ENCODE measurements at places on chromosomes 4 and X.

DNA sequence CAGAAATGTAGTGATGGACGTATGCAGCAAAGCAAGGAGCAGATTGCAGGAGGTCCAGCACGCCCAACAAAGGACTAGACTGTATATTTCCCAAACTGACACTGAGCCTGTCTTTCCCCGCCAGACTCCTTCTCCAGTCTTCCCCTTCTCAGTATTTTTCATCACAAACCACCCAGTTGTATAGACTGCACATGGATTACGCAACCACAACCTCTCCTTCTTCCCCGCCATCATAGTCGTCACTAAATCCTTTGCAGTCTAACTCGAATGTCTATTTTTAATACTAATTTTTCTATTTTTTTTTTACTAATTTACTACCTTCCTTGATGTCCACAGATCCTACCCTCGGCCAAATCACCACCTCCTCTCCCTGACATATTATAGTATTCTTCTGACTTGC is 105.4 kb downstream of the MTNR1A start:
- DNase-seq = no peak

GRCh38 chr4:119628281-119629141 is at the start of gene PDE5A:
Gene PDE5A, minus strand, starts transcription at chr4:119628804. Its CDS starts 133 bp downstream, at chr4:119628671.
- DNase-seq = peak; percentile 86

DNA sequence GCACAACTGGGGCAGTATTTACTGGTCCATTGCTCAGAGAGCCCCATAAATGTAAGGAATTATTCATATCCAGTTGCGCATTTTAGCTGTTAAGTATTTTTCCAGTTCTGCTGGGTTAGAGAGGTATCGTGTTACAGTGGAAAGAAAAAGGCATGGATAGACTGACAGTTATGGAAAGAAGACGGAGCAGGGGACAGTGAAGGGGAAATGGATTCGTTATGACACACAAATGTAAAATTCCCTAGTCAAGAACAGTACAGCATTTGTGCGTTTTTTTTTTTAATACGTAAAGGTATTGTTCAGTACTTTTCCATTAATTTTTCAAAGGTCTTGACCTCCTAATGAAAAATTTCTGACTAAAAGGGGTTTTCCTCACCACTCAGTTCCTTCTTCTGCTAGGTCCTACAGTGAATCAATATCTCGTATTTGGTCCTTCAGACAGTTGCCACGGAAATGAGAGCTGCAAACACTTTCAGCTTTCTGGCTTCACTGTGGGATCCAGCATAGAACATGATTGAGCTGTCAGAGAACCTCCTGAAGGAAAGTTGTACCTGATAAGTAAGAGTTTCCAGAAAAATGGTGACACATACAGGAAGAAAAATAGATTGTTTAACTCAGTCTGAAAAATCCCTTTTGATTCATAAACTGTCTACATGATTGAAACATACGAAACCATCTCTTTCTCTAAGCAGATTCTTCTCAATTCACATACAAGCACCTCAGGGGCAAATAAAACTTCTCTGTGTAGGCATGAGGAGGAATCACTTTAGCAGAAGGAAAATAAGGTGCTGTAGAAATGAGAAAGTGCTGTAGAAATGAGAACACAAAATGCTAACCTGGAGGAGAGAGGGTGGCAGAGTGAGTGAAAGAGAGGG is 21.8 kb upstream of the BBS12 start:
- peak; percentile 68 for DNase-seq

DNA sequence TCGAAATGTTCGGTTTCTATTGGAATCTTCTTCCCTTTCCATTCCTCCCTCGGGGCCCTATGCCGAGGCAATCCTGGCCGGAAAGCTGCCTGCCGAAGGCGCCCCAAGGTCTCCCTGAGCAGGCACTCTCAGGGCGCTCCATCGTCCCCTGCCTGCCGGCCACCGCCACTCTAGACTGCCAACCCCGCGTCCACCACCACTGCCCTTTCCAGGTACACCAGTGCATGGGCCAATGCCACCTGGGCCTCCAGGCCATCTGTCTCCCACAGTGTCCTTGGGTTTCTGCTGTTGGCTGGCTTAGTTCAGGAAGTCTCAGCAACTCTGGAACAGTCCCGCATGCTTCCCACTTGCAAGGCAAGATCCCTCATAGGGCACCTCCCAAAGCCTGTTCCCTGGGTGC is 14.6 kb downstream of the CTAG1A start:
- no peak for DNase-seq

GRCh38 chr4:108651014-108651791 is 804 bp downstream of the OSTC start:
- no peak for DNase-seq

DNA sequence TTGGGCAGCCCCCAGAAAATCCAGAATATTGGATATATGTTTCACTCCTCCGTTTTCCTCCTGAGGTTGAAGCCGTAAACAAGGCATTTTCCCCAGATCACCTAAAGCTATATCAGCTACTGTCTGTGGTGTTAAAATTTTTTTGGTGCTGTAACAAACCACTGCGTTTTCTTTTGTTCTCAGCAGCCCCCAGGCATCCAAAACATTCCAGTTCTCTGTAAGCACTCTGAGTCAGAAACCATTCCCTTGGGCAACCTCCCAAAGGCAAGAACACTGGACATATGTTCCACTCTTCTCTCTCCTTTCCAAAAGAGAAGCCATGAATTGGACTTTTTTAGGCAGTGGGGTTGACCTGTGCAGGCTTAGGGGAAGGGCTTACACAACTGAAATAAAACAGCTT is 310.9 kb downstream of the MID1IP1 start:
- DNase-seq = no peak

DNA sequence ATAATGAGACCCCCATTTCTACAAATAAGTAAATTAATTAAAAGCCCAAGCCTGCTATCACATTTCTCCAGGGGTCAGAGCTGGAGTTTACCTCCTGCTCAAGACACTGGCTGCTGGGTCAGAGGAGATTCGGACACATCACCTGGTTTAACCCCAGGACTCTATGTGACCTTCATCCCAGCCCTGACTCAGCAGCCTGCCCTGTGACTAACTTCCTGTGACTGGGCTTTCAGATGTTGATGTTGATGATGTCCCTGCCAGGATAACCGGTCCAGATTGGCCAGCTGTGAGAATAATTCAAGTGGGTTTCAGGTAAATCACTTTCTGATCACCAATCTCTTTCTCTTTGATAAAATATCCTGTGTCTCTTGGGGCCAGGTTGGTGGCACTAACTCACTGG is 102.4 kb upstream of the MAML3 start:
- DNase-seq = no peak

DNA sequence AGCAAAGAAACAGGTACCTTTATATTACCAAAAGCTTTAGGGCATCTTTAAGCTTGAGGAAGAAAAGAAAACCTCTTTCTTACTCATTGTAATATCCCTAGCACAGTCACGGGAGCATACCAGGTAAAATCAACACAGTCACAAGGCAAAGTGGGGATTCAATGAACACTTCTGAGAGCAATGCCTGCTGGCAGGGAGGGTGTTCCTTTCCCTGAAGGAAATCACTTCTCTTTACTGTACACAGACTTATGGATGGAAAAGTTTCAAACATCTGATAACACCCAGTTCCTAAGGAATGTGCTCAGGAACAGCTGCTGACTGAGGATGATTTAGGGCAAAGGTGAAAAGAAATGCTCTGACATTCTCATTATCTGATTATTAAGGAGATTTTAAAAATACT is 94.8 kb downstream of the MAML3 start:
- DNase-seq = no peak

DNA sequence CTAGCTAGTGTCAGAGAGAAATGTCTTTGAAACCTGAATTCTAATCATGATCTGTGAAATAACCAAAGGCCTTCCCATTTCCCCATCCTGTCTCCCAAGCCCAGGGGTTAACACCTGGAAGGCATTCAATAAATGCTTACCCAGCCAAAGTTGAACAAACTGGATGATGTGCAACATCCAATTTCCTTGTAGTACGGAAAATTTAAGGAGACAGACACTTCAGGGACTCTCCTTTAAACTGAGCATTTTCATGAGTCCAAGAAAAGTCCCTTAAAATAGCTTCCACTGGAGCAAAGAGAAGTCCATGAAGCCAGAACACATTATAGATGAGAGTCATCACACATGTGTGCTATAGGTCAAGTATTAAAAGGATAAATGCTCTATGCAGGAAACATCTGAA is 271.2 kb downstream of the RAB28 start:
- no peak for DNase-seq

- DNase-seq = no peak
Observed at GRCh38 chr4:128371001-128371777, 83.6 kb upstream of the PGRMC2 start.

DNA sequence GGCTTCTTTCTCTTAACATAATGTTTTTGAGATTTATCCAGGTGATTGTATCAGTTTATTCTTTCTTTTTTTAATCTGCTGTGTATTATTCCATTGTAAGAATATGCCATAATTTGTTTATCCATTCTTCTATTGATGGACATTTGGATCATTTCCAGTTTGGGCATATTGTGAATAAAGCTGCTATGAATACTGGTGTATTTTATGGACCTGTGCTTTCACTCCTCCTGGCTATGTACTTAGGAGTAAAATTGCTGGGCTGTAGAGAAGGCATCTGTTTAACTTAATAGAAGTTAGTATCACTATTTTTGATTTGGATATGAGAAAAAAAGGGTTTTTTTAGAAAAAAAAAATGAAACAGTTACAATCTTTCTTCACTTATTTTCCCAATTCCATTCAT is 50.0 kb upstream of the FAM9C start:
- no peak for DNase-seq

- DNase-seq = no peak
Observed at GRCh38 chr4:88002786-88003185, 4.6 kb upstream of the PKD2 start.

DNA sequence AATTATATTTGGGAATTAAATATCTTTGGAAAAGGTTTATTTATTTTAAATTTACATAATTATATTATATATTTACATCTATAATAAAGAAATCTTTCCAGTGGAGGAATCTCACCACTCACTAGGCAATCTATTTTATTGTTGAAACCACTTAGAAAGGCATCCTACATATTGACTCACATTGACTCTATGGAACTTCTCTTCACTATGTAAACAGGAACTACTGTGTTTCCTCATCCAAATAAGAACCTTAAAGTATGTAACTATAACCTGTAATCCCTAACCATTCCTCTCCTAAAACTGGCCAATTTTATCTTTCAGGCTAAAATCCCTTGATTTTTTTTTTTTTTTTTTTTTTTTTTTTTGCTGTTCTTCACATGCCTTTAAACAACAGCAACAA is 268.7 kb downstream of the MAPK10 start:
- DNase-seq = no peak

- DNase-seq = no peak
Observed at GRCh38 chr4:87251106-87251505, 30.7 kb upstream of the KLHL8 start.

- no peak for DNase-seq
Observed at GRCh38 chrX:111567542-111568255, 56.3 kb downstream of the SERTM2 start.

DNA sequence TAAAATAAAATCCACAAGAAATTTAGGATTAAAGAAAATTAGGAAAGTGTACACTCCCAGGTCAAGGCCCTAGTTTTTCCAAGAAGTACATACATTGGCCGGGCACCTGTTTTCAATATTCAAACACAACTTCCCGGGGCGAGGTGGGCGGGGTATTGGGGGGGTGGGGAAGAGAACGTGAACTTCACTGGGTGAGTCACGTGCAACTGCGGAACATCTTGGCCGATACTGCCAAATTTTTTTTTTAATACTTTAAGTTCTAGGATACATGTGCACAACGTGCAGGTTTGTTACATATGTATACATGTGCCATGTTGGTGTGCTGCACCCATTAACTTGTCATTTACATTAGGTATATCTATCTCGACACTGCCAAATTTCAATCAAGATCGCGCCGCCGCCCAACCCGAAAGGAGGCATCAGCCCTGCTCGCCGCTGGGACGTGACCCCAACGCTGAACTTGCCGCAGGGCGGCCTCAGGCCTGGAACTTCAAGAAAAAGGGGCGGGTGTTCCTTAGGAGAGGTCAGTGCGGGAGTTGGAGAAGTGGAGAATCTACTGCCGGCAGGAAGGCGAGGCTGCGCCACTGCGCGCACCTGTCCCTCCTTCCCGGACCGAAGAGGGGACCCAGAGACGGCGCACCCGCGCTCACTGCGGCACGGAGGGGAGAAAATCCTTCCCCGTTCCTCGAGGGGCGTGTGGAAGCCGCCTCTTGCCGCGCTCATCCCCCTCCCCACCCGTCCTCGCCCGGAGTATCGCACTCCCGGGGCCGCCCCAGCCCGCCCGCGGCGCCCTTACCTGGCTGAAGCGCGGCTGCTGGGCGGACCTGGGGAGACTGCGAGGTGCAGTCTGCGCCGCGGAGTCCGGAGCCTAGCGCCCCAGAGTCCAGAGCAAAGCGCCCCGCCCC is at the start of gene TEC:
Gene TEC, minus strand, starts transcription at position 883 of the 905 bp plus-strand sequence. CDS start 41,224 bp downstream, outside the sequence.
- peak; percentile 63 for DNase-seq

DNA sequence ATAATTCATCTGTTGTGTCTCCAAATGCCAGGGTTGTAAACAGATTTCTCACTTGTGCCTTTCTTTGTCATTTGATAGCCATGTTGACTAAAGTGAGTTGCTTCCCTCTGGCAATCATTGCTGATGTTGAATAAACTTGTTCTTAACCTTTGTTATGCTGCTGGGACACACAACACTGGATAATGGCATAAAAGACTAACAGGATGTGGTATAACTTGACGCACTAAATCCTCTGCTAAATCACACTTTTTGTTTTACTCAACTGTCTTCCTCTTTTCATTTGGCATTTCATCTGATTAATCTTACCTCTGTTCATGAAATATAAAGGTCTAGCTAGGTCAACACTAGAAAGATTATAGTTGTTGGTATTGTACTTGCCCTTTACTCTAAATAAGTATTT is 17.6 kb upstream of the CXCL5 start:
- no peak for DNase-seq

- DNase-seq = no peak
Observed at GRCh38 chr4:107714256-107714655, 5.8 kb downstream of the PAPSS1 start.

DNA sequence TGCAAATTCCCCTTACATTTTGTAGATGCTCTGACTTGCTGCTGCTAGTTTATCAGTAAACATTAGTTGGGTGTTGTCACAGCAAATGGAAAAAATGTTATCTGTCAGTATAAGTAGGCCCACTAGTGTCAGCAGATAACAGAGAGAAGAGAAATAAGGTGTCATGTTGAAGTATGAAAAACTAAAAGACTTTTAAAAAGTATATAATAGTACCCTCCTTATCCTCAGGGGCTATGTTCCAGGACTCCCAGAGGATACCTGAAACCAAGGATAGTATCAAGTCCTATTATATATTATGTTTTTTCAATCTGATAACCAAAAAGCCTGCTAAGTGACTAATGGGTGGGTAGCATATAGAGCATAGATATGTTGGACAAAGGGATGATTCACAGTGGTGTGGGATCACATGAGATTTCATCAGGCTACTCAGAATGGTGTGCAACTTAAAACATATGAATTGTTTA is 11.6 kb upstream of the BMP2K start:
- no peak for DNase-seq

DNA sequence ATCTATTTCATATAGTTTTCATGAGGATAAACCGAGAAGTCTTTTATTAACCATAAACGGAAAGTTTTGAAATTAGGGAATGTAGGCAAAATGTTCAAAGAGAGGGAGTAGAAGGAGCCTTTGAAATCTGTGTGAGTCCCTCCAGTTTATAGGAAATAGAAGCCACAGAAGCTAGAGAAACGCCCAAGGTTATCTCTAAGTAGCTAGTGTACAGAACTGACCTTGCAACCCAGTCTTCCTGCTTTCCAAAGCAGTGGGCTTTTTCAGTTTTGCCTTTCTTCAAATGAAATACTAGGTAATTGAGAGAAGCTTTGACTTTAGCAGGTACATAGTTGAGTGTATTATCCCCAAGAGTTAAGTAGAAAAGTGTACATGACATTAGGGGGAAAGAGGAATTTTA is 39.4 kb downstream of the STIM2 start:
- no peak for DNase-seq

- peak; percentile 65 for DNase-seq
Observed at GRCh38 chrX:136608295-136608933, 39.5 kb upstream of the CD40LG start.

Data from stimulated activated CD4-positive, alpha-beta T cell treated with anti-CD3 and anti-CD28 coated beads, Interleukin-15, amount 100 ng/mL, for 24 hours (primary cell).